ENCODE measurements at places on chromosomes 3 and 15.

- DNase-seq = no peak
Observed at GRCh38 chr15:93005133-93005532, 83.9 kb downstream of the RGMA start.

GRCh38 chr3:46900007-46900292 is 22.4 kb downstream of the PTH1R start:
- no peak for DNase-seq

- DNase-seq = peak; percentile 83
Observed at GRCh38 chr3:62874711-62875557, at the start of gene CADPS. Gene CADPS (minus strand): TSS chr3:62875416. CDS start chr3:62875029, 387 bp downstream.

DNA sequence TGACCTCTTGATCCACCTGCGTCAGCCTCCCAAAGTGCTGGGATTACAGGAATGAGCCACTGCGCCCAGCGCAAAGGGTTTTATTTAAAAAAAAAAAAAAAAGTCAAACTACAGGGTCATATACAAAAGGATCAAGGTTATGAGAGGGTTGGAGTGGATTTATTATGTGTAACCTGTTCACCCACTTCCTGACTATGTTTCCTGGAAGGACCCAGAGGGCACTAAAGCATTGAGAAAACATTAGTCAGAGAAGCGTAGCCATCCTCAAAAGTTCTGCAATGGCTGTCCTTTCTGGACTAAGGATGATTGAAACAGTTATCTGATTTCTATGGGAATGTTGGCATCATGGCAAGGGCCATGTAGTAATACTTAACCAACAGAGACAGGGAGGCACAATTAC is 7.3 kb upstream of the SCAPER start:
- no peak for DNase-seq
